ENCODE measurements at places on chromosomes 4 and X.

- DNase-seq, result no peak
These were observed 80.1 kb downstream of the CENPC start for GRCh38 chr4:67465032-67465762.

GRCh38 chr4:144204431-144204830 lies 63.9 kb upstream of the GYPA start:
- DNase-seq, result no peak

- no peak for DNase-seq
These were observed 210.0 kb downstream of the KLHL4 start for GRCh38 chrX:87727620-87728019.

GRCh38 chrX:22533898-22534297 lies 261.2 kb downstream of the CBLL2 start:
- DNase-seq, result no peak

DNA sequence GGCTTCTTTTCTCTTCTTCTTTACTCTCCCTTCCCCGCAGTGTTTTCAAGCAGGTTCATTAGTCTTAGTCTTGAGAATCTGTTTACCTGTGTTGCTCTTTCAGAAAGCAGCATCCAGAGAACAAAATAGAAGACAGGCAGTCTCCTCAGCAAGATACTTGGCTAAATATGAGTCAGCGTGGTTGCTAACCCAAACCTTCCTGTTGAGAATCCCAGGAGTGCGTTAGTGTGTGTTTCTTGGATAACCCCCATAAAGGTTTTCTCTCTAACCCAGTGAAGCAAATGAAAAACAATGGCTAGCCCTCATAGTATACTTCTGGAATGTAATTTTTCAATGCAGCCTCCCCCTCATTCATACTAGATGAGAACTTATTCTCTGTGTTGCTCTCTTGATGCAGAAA lies 41.1 kb downstream of the BMPR1B start:
- no peak for DNase-seq

- no peak for DNase-seq
These were observed 18.7 kb downstream of the APOO start for GRCh38 chrX:23888887-23889501.

DNA sequence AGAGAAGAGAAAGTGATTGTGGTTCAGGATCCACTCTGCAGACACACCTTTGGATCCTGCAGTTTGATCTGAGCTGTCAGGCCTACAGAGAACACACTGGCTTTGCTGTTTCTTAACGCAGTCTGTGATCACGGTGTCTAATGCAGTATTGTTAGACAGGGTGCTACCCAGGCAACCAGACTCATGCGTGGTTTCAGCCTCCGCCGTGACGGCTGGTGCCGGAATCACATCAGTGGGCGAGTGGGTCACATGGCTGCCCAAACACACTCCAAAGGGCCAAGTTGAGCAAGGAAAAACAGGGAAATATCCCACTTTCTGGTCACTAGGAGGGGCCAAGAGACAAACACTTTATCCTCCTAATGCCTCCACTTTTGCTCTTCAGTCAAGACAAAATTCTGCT lies 27.5 kb downstream of the CCDC149 start:
- no peak for DNase-seq

All from stimulated activated CD4-positive, alpha-beta T cell treated with anti-CD3 and anti-CD28 coated beads, Interleukin-1b, Interleukin-23, amount 100 ng/mL, for 1 hour (primary cell).